ENCODE measurements at places on chromosomes 6 and 20. TPM values are rescaled to one million over a fixed set of nuclear protein-coding genes. Genes with fewer than 3 reads are reported as not detected.

SLC22A1 gene
- total RNA-seq: not detected

ARFGEF3 gene
- total RNA-seq: 0.11 TPM

CDH4 gene
- total RNA-seq: 4.4 TPM

MUCL3 gene
- total RNA-seq: not detected

CDK19 gene
- 10.7 TPM for total RNA-seq

MEI4 gene
- total RNA-seq: not detected

PRDM1 gene
- 2.7 TPM for total RNA-seq
